Suppressor macrophage (primary cell): ENCODE measurements at places on chromosomes 16 and 17.
A peak's percentile ranks its signal among the peaks of the same experiment; 100 is the strongest.

GRCh38 chr16:5042574-5043171, 8.9 kb upstream of the NAGPA start:
- DNase-seq: no peak

DNA sequence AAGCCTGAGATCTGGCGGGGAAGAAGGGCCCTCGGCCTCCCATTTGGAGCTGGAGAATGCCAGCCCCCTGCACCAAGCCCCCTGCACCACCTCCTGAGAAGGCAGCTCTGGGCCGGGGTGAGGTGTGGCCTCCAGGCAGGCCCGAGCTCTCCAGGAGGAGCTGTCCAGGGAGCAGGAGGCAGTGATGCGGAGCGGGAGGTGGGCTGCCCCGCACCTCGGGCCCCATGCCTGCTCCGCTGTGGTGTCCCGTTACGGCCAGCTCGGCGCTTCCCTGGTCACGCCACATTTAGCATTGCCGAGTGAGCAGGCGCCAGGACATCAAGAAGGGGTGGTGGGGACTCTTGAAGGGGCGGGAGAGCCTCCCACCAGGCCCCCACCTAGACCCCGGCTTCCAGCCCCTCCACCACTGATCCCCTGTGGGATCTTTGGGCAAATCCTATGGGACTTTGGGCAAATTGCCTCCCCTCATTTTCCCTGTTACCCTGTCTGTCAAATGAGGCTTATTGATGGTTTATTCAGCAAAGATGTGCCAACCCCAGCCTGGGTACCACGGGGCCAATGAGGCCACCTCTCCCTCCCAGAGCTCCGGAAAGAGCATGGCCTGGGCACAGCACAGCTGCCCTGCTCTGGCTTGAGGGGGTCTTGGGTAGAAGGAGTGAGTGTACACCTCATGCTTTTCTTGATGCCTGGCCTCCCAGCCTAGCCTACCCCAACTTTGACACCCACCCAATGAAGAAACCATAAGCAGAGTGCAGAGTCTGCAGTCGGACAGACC, 15.3 kb downstream of the FOXN1 start:
- DNase-seq: no peak

DNA sequence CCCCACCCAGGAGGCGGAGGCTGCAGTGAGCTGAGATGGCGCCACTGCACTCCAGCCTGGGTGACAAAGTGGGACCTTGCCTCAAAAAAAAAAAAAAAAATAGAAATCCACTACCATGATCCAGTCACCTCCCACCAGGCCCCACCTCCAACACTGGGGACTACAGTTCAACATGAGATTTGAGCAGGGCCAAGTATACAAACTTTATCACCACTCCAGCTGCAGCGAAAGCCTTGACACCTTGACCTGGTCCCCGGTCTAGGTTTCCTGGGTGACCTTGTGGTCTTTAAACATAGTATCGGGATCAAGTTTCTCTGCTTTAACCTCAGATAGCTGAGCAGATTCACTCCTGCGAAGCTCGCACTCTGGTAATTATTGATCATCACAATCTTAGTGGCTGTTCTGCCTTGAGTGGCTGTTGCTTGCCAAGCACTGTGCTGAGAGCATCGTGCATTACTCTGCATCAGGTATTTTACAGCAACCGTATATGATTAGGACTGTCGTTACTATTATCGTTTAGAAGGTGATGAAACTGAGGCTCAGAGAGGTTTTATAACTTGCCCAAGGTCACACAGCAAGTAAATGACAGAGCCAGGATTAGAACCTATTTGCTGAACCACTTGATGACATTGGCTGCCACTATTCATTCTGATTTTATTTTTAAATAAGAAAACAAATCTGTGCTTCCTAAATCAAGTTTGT, 50.3 kb upstream of the MEAK7 start:
- no peak for DNase-seq

DNA sequence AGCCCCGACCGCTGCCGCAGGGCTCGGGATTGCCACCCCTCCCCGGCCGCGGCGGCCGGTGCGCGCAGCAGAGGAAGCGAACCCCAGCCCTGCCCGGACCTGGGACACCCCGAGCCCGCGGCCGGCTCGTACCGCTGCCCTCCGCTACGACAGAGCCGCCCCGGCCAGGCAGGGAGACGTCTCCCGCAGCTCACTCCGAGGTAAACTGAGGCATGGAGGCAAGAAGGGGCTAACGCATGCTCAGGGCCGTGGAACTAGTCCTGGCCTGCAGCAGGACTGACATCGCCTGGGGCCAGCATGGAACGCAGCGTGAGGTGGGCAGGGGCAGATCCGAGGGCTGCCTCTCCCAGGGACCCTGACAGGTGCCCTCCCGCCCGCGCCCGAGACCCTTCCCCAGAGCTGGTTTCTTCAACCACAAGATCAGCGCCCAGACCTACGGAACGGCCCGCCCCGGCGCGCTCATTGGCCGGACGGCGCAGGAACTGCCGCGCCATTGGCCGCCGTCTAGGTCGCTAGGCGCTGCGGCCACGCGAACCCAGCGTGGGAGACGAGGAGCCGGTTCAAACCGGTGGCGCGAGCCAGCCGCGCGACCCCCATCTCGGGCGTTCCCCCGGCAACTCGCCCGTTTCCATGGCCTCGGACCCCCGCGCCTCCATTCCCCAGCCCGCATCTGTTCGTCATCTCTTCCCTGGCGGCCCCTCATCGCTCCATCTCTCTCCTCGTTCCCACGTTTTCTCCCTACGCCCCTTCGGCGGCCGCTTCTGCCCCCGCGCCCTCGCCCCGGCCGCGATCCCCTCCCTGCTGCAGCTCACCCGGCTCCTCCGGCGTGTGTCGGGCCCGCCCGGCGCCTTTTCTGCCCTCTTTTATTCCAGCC, at the start of gene SLC43A2:
TSS of gene SLC43A2 (minus strand) at position 853 of the 874 bp plus-strand sequence. CDS start 960 bp downstream, outside the sequence.
- DNase-seq: peak; percentile 96

GRCh38 chr16:29674188-29674587, 4.8 kb upstream of the QPRT start:
- peak; percentile 77 for DNase-seq

DNA sequence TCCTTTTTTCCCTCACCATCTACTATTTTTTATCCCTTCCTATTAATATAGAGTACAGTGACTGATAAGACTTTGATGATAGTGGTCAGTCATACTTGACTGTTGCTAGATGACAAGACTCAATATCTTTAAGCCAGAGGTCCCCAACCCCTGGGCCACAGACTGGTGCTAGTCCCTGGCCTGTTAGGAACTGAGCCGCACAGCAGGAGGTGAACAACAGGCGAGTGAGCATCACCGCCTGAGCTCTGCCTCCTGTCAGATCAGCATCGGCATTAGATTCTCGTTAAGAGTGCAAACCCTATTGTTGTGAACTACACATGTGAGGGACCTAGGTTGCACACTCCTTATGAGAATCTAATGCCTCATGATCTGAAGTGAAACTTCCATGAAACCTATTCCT, 341.3 kb downstream of the BCAS3 start:
- no peak for DNase-seq

- DNase-seq: no peak
Observed at GRCh38 chr16:81707411-81708265, 71.5 kb upstream of the PLCG2 start.

- peak; percentile 37 for DNase-seq
Observed at GRCh38 chr17:64262198-64262999, 661 bp downstream of the TEX2 start.

DNA sequence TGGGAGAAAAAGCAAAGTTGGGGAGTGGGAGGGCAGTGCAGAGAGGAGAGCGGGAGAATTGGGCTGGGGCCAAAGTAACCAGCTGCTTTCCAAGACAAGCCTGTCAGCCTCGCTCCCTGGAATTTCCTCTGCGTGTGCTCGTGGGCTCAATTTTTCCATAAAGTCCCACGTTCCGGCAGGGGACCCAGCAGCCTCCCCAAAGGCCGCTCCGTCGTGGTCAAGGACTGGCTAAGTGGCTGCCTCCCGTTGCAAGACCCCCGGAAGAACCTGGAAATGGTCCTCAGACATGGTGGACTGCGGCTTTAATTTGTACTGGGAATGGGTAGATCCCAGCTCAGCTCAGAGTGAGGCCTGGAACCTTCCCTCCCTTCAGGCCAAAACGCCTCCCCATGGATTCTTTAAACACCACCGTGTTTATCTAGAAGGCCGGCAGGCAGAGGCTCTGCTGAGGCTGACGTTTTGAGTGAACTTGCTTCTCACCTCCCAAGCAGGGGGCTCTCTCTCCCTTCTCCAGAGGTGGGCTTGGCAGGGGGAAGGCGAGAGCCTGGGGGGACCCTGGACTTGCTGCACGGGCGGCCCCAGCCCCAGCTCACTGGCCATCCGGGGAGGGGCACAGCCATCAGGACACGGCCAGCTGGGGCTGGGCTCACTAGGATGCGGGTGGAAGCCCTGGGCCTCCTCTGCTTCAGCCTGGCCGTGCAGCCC, 190.0 kb downstream of the C16orf95 start:
- DNase-seq: no peak

DNA sequence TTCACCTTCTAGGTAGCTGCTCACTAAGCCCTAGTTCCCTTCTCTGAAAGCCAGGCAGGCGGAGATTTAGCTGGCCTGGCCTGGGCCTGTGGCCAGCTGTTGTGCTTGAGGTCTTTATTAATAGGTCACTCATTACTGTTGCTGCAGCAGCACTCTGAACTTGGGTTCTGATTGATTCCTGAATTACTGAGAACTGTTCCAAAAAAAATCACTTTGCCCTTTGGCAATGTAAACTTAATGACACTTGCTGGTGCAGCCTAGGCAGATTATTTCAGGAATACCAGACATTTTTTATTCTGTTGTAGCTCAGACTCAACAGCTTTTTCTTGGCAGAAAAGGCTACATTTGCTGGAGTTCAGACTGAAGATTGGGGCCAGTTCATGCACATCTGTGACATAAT, 2.7 kb downstream of the TOM1L1 start:
- no peak for DNase-seq
